Mesenteric fat pad (tissue), 1 donor: ENCODE measurements at places on chromosomes 5 and 9. TPM values are rescaled to one million over a fixed set of nuclear protein-coding genes. Genes with fewer than 3 reads are reported as not detected.
A peak's percentile ranks its signal among the peaks of the same experiment; 100 is the strongest.

LTC4S gene
- total RNA-seq: 9.6 TPM

FOXD4L3 gene
- not detected for total RNA-seq

CEP120 gene
- 13.4 TPM for total RNA-seq

- no peak for DNase-seq
These were observed 154.7 kb upstream of the RUSC2 start for GRCh38 chr9:35335164-35335563.

GRCh38 chr5:74056789-74057164 is 430.8 kb downstream of the ARHGEF28 start:
- DNase-seq: no peak

DNA sequence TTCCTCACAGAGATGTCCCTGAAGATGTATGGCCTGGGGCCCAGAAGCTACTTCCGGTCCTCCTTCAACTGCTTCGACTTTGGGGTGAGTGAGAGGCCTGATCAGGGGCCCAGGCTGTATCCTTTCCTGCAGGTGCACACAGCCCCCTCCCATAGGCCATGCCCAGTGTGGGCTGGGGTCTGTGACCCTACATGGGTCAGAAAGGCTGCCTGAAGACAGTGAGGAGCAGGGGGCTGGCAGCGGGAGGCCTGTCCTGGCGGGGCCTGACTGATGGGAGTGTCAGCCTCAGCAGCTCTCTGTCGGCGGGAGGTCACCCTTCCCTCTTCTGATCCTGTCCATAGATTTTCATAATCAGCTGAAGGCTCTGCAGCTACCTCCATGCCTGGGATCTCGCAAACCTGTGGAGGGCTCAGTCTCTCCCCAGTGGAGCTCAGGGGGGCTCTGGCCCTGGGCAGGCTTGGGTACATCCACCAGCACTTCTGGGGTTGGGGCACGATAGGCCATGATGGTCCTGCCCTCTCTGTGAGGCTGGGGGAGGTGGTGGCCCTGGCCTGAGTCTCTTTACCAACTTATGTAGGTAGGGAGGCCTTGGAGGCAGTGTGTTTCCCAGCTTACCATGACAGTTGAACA is 98.5 kb downstream of the CACNA1B start:
- DNase-seq: no peak

GRCh38 chr9:4547016-4547415 is 56.7 kb downstream of the SLC1A1 start:
- no peak for DNase-seq

- no peak for DNase-seq
These were observed 11.1 kb downstream of the GRIN1 start for GRCh38 chr9:137149942-137150616.

DNA sequence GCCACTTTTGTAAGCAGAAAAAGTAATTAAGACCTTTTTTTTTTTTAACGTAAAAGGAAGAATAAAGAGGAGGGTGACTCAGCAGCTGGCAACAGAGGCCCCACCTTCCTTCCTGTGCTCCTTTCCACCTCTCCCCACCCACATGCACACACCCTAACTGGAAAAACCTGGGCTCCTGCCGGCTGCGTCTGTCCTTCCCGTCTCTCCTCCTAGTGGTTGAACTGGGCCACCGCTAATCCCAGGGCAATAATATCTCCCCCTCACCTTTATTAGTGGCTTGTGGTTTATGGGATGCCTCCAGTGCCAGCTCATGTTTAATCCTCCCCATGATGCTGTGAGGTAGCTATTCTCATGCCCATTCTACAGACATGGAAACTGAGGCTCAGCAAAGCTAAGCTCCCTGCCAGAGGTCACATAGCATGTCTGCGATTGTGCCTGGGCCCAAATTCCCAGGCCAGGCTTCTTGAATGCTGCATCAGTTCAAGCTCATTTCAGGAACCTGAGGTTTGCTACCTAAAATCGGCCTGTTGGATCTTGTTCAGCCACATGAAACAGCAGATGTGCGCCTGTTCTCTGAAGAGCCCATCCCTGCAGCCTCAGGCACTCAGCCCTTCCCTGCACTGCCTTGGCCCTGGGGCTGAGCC is 60.9 kb upstream of the IL17B start:
- no peak for DNase-seq

GRCh38 chr5:58927181-58927580 is 344.3 kb downstream of the RAB3C start:
- DNase-seq: no peak

GRCh38 chr5:100472091-100472490 is 63.1 kb upstream of the FAM174A start:
- DNase-seq: no peak

- peak; percentile 89 for DNase-seq
These were observed at the start of gene ITGA2 for GRCh38 chr5:52989025-52989780. ITGA2 (plus strand) TSS chr5:52989352; CDS start chr5:52989469, 117 bp downstream.

DNA sequence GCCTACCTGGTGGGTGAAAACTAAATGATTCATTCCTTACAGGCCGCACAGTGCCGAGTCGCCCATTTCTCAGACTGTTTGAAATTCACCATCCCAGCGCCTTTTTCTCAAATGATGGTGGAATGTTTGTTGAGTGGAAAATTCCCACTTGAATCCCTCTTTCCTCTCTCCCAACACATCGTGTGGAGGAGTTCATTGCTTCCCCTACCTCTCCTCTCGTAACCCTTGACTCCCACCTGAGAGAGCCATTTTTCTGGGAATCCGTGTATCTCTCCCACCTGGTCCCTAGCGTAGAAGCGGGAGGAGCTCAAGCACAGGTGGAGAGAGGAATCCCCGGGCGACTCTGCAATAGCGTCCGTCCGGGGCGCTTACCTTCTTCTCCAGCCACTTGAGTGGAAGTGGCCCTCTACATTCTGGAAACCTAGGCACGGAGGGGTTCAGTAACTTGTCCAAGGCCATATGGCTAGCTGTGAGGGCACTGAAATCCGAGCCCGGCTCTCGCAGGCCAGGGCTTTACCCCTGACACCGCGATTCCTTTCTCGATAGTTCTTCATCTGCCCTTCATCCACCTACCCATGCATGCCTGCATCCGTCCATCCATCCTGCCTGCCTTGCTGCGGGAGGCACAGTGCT is 683 bp downstream of the OSMR start:
- no peak for DNase-seq

DNA sequence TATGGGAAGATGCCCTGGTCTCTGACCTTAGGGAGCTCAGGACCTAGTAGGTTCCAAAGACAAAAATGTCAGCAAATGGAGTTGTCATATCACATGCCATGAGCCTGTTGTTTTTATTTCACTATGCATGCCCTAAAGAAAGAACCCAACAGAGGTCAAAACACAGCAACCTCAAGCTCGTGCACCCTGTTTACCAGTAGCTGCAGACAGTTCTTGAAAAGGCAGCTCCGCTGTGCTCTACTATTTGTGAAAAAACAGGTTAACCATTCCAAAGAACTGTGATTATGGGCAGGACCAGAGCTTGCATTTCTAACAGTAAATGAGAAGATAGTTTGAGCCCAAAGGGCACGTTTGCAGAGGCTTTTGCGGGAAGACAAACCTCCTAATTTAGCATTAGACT is 22.8 kb downstream of the ITK start:
- no peak for DNase-seq
